ENCODE measurements at places on chromosomes 6 and 20.
A peak's percentile ranks its signal among the peaks of the same experiment; 100 is the strongest.

- no peak for DNase-seq
Observed at GRCh38 chr6:45513843-45514242, 136.1 kb upstream of the SUPT3H start.

DNA sequence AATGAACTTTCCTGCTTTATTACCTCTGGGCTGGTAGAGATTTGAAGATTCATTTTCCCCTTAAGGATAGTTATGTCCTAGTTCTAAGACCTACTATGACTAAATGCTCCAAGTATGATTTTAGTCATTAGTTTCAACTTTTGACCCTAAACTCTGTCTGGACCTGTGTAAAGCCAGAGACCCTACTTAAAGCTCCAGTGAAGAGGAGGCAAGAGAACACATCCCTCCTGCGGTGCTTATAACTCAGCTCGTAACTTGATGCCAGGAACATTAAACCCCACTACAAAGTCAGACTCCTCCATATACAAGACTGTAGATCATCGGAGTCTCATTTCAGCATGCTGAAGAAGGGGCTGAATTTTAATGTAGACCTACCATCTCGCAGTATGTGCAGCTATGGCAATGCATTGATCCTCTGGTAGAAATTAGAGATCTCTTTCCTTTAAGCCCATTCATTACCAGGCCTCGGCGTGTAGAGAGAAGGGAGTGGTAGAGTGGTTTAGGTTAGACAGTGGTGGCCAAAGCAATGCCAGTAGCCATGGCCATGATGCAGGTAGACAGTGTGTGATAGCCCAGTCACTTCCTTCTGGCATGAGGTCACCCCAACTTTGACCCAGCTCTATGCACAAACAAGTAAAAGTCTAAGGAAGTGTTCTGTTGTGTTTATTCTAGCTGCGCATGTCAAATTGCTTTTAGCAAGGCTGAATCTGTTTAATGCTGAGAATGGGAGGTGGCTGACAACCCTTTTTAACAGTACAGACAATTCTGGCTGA lies 34.8 kb upstream of the MYB start:
- peak; percentile 34 for DNase-seq

DNA sequence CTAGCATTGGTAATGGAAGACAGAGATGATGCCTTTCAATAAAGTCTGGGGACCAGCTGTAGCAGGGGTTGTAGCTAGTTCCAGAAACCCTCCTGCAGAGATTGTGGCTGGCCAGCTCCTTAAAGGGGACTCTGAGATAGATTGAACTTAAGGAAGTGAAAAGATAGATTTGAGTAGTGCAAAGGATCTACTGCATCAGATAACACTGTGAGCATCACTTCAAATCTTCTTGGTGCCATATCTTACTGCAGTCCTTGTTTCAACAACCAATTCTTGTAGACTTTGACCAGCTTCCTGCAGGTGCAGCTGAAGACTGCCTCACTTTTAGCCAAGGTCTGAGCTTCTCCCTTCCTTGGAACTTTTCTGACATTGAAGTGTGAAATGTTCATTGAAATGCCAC lies 14.8 kb upstream of the CEP162 start:
- no peak for DNase-seq

DNA sequence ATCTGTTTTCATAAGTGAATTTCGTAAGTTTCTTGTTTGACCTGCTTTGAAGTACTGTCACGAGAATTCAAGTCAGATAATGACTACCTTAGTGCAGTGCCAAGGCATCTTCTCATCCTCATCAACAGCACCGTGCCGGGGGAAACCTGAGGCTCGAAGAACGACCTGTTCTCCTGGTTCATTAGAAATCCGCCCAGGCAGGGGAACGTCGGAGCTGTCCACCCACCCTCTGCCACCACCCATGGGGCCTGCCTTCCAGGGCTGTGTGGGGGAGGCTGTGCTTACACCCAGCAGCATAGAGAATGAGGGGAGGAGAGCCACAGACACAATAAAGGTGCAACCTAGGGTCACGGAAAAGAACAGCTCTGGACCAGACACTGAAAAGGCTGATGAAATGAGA lies 101.6 kb downstream of the RAMACL start:
- DNase-seq: no peak

- DNase-seq: no peak
Observed at GRCh38 chr6:139409026-139409425, 34.6 kb upstream of the CITED2 start.

DNA sequence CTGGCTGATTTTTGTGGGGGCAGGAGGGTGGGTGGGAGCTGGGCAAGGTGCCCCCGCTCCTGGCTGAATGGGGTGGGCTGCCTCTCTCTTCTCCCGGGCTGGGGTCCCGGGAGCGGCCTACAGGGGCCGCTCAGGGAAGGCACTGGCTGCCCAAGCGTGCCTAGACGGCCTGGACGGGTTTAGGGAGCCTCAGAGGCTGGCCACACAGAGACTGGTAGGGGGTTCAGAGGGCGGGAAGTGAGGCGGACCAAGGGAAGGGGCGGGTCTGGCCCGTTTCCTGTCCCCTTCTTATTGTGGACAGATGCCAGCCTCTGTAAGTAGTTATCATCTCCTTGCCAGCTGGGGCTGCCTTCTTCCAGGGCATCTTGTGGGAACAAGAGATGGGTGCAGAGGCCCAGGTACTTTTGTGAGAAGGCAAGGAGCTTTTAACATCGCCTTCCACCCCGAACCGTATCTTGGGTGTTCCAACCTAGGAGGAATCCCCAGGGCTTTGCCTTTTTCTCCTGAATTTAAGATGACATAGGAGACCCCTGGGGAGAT lies 437 bp downstream of the CD40 start:
- DNase-seq: no peak

- no peak for DNase-seq
Observed at GRCh38 chr6:142413111-142413510, 111.3 kb downstream of the ADGRG6 start.

Data from activated CD4-positive, alpha-beta T cell treated with anti-CD3 and anti-CD28 coated beads, Interleukin-2, Interleukin-6, amounts not matched to agents 100 ng/mL and 50 ng/mL, durations not matched to agents 16 hours and 8 hours (primary cell).